ENCODE measurements at places on chromosomes 5 and 9.

GRCh38 chr5:111682121-111682520 is 74.9 kb downstream of the NREP start:
- DNase-seq: no peak

DNA sequence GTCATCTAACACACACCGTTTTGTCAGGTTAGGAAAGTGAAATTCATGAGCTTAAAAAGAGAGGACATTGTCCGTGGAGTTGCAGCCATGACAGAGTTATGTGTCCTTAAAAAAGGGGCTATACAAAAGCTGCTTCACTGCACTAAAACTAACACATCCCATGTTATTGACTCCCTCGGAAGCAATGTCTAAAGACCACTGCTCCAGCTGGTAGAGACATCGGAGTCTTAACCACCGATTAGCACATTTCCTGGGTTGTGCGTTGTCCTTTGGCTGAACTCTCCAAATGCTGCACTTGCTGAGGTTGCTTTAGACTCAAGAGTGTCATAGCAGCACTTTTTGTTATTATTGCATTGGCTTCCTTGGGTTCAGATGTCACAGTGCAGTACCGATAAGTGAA is 128.3 kb upstream of the C9orf72 start:
- no peak for DNase-seq

DNA sequence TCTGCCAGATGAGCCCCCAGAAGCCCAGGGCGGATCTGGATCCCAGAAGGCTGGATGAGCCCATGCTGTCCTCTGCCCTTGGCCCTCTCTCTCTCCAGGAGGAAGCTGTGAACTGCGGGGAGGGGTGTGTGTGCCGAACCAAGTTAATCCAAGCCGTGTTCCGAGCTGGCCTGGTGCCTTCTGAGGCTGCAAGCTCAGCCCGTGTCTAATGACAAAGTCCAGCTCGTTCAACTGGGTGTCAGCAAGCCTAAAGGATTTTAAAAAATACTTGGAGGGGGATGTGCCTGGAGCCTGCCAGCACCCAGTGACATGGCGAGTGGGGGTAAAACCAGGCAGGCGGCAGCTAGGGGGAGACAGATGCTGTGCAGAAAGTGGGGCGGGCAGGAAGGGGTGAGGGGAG is 8.0 kb downstream of the STC2 start:
- DNase-seq: no peak

DNA sequence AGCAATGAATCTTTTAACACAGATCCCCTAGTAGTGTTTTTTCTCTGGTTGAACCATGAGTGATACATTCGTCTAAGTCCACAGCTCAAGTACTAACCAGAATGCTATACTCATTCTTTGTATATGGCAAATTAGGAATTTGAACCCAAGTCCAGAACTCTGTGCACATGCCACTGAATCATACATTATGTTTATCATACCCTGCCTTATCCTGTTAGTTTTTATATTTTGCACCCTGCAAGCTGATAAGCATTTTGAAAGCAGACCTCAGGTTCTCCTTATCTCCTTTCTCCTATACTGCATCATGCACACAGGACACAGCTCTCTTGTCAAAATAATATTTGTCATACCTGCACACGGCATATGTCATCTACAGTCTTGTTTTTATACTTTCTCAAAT is 54.6 kb upstream of the ELL2 start:
- no peak for DNase-seq

GRCh38 chr9:4207123-4207875 is 92.6 kb downstream of the GLIS3 start:
- DNase-seq: no peak

DNA sequence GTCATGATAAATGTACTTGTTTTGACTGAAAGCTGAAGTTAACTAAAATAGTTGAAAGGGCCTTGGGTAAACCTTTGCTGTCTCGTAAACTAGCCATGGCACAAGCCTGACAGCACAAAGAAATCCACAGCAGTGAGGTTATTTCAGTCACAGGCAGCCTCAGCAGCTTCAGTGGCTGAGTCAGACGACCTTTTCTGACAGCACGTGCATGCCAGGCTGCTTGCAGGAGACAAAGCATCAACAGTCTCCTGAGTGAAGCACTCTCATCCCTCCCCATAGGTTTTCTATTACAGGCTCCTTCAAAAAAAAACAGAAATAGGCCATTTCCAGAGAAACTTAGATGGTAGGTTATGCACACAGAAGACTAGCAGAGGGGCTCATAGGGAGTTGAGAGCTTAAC is 34.6 kb downstream of the OXCT1 start:
- no peak for DNase-seq

- DNase-seq: no peak
Observed at GRCh38 chr9:37889536-37889935, 14.4 kb downstream of the SLC25A51 start.

DNA sequence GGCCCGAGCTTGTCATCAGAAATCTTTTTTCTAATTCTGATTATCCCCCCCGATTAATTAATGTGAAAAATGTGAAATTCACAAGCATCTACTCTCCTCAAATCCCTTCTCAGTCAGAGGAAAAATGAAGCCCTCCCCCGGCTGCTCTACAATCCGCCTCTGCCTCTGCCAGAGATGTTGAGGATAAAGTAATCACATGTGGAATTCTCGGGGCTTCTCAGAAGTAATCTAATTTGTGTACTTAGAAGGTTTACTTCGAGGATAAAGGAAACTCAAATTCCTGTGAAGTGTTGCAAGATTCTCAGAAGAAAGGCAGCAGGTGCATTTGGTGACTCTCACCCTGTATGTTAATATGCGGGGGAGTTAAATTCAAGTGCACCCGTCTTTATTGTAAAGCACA is 726.1 kb upstream of the ADAMTS16 start:
- DNase-seq: no peak

- DNase-seq: no peak
Observed at GRCh38 chr5:83955916-83956315, 235.3 kb upstream of the HAPLN1 start.

DNA sequence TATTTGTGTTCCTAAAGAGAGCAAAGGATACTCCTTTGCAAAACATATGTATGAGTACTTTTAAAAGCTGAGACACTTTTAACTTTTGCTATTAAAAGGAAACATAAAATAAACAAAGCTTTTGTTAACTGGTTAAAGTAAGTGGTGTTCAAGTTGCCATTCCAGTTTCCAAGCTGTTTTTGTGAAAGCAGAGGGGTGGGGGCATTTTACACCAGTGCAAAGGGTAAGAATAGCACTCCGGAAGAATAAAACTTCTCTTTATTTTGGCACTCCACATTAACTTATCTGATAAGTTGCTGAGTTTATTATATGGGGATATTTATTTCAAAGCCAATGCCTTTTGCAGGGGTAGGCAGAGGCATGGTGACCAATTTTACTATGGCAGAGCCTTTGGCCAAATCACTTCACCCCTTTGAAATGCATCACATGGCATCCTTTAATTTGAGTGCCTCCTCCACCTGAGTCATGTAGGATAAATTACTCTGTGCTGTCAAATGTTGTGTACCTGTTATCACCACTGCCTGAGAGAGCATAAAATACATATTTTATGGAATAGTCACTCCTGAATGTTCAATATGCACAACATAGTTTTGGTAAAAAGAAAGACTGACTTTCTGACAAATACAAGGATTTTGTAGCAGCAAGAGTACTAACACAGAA is 62.9 kb downstream of the MLLT3 start:
- DNase-seq: no peak

Data from stimulated activated CD4-positive, alpha-beta T cell treated with anti-CD3 and anti-CD28 coated beads, Interleukin-15, amount 100 ng/mL, for 1 hour (primary cell).